ENCODE measurements at places on chromosomes 3 and 15.
A peak's percentile ranks its signal among the peaks of the same experiment; 100 is the strongest.

DNA sequence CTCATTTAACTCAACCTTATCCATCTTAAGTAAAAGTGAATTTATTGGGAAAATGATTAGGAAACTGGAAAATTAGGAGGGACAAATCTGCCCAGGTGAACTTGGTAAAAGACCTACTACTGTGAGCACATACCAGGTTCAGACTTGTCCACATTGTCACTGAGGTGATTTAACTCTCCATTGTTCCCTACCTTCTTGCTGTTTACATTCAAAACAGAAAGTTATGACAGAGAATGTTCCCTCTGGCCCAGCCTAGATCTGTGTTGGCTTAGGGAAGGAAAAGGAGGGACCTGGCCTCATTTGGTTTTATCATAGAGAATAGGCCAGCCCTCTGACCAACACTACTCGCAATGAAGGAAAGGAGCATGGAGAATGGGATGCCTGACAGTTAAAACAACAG, 117.6 kb downstream of the SATB1 start:
- DNase-seq = no peak

- no peak for DNase-seq
Observed at GRCh38 chr3:53162672-53163443, 1.8 kb downstream of the PRKCD start.

- DNase-seq = no peak
Observed at GRCh38 chr3:142007710-142008399, 131.4 kb downstream of the ATP1B3 start.

- DNase-seq = no peak
Observed at GRCh38 chr15:57253082-57253481, 123.2 kb upstream of the CGNL1 start.

- DNase-seq = no peak
Observed at GRCh38 chr3:194126790-194127189, 9.2 kb upstream of the HES1 start.

DNA sequence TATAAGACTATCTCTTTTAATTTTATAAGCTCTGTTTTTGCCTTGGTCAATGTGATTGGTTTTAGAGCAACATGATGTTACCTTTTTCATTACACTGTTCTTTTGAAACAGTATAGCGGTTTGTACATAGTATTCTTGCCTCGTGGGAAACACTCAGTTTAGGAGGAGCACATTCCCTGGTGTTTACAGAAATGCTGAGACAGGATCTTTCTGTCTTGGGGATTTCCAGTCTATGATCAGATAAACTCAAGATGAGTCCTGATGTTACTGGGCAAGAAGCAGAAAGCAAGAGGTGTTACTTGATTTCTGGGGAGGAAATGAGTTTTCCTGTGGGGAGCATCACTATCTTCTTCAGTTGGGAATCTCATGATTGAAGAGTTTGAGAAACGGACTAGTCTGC, 2.5 kb downstream of the TMEM266 start:
- no peak for DNase-seq

DNA sequence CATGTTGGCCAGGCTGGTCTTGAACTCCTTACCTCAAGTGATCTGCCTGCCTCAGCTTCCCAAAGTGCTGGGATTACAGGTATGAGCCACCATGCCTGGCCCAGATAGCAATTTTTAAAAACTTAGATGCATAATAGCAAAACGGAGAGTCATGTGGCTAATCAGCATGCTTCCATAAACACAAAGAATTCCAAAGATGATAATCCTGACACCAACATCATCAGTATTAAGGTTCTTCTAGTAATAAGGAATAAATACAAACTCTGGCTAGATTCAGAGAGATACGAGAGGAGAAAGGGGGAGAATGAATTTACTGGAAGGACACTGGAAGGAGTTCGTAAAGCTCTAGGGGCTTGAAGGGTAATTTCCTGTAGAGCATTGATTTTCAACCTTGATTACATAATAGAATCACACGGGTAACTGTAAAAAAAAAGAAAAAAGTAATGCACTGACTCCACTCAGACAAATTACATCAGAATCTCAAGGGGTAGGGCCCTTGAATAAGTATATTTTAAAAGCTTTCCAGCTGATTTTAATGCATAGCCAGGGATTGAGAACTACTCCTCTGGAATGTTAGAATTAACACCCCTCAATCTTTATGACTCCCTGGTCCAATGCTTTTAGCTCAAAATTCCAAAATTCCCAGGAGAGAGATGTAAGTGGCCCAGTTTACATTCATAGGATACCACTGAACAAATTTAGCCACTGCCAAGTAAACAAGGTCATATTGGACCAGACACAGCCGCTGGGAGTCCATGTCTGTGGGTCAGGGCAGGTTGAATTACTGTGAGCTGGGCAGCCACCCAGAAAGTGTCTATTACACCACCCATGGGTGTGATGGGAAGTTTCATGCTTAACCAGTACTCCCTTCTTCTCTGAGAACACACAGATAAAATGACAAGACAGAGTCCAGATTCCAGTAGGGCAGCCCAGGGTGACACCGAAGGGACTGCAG, 243.9 kb downstream of the TBL1XR1 start:
- DNase-seq = no peak

DNA sequence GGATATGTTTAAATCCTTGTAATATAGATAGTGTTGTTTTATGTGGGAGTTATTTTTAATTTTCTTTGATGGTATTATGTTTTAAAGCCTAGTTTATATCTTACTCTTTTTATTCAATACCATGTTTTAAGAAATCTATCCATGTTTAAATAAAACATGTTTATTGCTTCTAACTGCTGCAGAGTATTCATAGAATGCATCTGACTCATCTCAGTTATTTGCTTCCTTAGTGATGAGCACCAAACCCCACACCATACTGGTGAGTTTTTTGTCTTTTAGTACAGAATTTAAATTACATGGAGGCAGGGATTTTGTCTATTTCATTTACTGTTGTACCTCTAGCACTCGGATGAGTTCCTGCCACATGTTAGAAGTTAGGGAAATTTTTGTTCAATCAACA, 209.2 kb downstream of the NSUN3 start:
- DNase-seq = no peak

DNA sequence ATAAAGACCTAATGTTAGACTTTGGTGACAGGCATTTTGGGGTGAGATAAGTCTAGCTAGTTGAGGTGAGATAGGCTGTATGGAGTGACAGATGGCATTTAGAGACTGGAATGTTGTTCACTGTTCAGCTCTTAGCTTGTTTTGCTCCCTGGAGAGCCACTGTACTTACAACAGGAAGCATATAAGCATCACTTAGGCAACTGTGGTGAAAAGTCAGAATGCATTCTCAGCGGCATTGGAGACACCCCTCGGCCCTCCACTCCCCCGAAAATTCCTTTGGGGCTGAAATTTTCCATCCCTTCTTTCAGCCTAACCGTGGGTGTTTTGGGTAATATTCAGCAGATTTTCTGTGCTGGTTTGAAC, 73.4 kb downstream of the SLCO3A1 start:
- DNase-seq = no peak

GRCh38 chr15:96320107-96320506, 10.4 kb upstream of the NR2F2 start:
- no peak for DNase-seq

- no peak for DNase-seq
Observed at GRCh38 chr3:100902572-100902971, 90.6 kb downstream of the ABI3BP start.

- DNase-seq = no peak
Observed at GRCh38 chr3:113058188-113058587, 67.4 kb downstream of the GTPBP8 start.

DNA sequence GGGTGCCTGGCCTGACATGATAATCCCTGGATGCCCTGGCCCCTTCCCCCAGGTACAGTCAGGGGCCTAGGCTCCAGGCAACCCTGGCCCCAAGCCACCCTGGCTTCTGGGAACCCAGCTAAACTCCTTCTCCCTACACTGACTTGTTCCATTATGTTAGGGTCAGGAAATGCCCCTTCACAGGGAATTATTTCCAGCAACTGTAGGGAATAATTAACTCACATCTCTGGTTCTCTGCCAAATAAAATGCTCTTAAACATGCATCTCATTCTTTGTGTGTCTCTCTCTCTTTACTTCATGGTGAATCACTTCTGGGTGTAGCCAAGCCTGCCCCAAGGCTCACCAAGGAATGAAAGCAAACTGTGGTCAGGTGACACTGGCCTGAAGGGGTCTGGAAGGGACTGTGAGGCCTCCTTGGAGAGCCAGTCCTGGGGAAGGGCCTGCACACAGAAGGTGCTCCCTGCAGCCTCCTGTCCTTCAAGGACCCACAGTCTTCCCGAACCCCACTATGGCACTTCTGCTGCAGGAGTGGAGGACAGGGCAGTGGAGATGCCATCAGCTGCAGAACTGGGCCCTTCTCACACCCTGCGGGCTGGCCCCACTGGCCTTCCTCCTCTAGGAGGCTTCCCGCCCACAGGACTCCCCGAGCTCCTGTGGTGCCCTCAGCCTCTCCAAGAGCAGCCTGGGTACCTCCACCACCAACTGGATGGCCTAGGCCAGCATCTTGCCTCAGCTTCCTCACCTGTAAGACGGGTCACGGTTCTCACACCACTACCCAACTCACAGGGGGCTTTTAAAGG, 17.6 kb downstream of the TKT start:
- DNase-seq = no peak

DNA sequence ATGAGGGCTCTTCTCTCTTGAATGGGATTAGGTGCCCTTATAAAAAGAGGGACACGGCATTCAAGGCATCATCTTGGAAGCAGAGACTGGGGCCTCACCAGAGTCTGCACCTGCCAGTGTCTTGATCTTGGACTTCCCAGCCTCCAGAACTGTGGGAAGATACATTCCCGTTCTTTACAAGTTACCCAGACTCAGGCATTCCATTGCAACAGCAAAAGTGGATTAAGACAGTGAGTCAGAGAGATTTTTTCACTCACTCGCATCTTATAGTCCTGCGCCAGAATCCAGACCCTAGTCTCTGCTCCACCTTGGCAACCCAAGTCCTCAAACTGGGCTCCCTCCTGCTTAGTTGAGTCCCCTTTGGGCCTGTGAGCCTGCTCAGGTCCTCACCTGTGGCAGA, 2.7 kb downstream of the LCTL start:
- no peak for DNase-seq

GRCh38 chr3:89625945-89626344, 518.5 kb downstream of the EPHA3 start:
- DNase-seq = no peak

- DNase-seq = no peak
Observed at GRCh38 chr3:97232393-97233034, 418.1 kb downstream of the EPHA6 start.

GRCh38 chr3:79604681-79605080, 163.1 kb downstream of the ROBO1 start:
- no peak for DNase-seq

- DNase-seq = no peak
Observed at GRCh38 chr15:63556246-63556645, 40.9 kb upstream of the FBXL22 start.

DNA sequence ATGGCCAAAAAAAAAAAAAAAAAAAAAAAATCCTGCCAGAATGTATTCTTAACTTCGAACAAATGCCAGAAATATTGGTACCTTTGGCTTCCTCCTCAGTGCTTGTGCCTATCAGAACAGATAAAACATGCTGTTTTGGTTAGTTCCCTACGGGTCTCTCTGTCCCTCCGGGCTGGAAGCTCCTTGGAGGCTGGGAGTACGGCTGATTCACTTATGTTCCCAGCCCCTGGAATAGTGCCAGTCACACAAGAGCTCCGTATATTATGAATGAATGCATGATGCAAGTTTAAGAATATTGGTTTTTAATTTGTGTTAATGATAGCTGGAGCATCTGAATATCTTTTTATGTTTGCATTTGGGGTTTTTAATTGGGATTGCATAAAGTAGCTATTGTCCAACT, 44.0 kb downstream of the NR2F2 start:
- no peak for DNase-seq

- no peak for DNase-seq
Observed at GRCh38 chr3:180329187-180329586, 272.8 kb upstream of the TTC14 start.

- DNase-seq = no peak
Observed at GRCh38 chr3:176964661-176965060, 232.6 kb downstream of the TBL1XR1 start.

DNA sequence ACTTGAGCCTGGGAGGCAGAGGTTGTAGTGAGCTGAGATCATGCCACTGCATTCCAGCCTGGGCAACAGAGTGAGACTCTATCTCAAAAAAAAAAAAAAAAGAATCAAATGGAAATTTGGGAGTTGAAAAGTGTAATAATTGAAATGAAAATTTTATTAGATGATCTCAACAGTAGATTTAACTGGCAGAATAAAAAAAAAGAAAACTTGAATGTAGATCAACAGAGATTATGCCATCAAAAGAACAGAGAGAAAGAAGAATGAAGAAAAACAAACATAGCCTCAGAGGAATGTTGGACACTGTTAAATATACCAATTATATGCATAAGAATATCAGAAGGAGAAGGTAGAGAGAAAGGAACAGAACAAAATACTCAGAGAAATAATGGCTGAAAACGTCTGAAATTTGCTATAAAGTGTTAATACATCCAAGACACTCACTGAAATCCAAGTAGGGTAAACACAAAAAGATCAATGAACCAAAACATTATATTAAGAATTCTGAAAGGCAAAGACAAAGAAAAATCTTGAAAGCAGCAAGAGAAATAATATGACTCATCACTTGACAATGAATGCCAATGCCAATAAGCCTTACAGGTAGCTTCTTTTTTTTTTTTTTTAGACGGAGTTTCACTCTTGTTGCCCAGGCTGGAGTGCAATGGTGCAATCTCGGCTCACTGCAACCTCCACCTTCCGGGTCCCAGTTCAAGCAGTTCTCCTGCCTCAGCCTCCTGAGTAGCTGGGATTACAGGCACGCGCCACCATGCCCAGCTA, 14.6 kb upstream of the ELP6 start:
- DNase-seq = no peak

- DNase-seq = no peak
Observed at GRCh38 chr3:29605845-29606244, 325.0 kb downstream of the RBMS3 start.

GRCh38 chr3:155352900-155353490, 59.5 kb upstream of the STRIT1 start:
- DNase-seq = no peak

DNA sequence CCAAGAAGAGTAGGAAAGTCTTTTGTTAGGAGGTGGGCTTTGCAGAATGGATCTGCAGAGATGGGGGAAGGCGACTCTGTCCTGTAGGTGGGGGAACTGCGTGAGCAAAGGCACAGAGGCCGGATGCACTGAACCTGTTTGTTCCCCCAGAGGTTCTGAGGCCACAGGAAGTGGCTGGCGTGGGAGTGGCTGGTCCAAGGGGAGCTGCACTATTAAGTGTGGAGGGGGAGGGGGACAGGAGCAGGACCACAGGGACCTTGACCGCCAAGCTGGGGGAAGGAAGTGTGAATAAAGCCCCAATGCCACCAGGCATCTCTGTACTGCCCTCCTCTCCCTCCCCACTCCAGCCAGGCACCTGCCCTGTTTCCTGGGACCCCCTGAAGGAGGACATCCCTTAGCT, 51.8 kb downstream of the CYP11A1 start:
- peak; percentile 54 for DNase-seq

GRCh38 chr3:10709110-10709781, 106.8 kb upstream of the SLC6A11 start:
- DNase-seq = no peak

GRCh38 chr3:14836049-14836468, 17.3 kb downstream of the FGD5 start:
- no peak for DNase-seq

- DNase-seq = no peak
Observed at GRCh38 chr15:70714015-70714414, 49.3 kb downstream of the UACA start.

GRCh38 chr15:29596266-29596665, 226.0 kb downstream of the TJP1 start:
- no peak for DNase-seq

GRCh38 chr3:126557415-126557745, 1.4 kb downstream of the C3orf22 start:
- no peak for DNase-seq
